ENCODE measurements at places on chromosomes 3 and 15.

DNA sequence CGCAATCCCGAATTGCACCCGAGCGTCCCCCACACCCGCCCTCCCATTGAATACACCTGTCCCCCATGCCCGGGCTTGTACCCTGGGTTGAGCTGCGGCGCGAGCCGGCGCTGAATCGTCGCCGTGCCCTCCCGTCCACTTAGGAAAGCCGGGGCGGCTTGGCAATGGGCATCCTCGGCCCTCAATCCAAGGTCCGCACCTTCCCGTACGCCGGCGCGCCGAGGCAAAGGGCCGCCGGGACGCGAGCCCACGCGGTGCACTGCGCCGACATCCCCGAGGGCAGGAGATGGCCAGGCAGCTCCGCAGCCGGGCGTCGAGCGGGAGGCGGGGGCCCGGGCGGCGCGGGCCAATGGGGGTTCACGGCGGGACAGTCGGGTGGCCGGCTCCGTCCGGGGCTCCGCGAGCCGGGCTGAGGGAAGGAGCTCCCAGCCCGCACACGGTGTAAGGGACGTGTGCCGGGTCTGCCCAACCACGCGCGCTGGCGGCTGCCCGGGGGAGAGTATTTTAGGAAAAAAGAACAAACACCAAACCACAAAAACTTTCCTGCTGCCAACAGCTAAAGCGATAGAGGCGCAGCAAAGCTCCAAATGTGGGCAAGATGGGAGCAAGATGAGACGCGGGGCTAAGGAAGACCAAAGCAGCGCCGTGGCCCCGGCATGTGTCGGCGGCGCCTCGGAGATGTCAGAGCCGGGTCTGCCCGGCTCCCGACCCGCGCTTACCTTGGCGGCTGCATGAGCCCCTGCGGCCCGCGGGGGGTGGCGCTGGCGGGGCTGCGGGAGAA, 621 bp downstream of the RGMA start:
- no peak for DNase-seq

GRCh38 chr3:161879470-161879869, 382.9 kb downstream of the OTOL1 start:
- no peak for DNase-seq

- DNase-seq: no peak
These were observed 47.5 kb downstream of the ALDH1L1 start for GRCh38 chr3:126132751-126133511.

- DNase-seq: peak; percentile 19
These were observed 45.0 kb downstream of the ESYT3 start for GRCh38 chr3:138479438-138479863.

DNA sequence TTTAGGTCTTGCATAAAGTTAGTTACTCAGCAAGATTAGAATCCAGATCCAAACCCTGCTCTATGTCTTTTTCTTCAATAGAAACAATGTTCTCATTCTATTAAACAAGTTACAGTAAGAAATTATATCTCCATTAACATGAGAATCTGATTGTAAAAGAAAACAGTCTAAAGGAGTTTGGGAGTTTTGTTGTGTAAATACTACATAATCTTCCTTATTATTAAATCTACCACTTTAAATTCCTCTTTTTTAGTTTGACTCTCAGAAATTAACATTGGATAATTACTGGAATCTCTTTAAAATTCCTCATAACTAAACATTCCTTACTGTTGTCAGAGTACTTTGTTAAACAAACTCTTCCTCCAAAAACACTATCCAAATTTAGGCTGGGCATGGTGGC, 1.7 kb upstream of the GOLIM4 start:
- no peak for DNase-seq

DNA sequence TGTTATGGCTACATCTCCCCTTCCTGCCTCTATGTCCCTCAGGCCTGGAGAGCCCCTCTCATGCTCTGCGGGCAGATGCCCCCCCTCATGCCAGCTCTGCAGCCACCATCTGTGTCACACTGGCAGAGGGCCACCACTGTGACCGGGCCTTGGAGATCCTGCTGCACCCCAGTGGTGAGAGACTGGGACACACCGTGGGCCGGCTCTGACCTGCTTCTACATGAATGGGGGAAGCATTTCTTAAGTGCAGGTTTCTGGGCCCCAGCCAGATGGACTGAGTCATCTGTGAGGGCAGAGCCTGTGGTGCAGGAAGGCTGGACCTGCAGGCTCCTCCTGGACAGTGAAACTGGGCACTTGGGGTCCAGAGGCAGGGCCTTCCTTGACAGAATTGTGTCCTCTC, 4.8 kb downstream of the VWA5B2 start:
- DNase-seq: no peak

GRCh38 chr15:63815796-63816533, 17.8 kb downstream of the HERC1 start:
- DNase-seq: no peak

DNA sequence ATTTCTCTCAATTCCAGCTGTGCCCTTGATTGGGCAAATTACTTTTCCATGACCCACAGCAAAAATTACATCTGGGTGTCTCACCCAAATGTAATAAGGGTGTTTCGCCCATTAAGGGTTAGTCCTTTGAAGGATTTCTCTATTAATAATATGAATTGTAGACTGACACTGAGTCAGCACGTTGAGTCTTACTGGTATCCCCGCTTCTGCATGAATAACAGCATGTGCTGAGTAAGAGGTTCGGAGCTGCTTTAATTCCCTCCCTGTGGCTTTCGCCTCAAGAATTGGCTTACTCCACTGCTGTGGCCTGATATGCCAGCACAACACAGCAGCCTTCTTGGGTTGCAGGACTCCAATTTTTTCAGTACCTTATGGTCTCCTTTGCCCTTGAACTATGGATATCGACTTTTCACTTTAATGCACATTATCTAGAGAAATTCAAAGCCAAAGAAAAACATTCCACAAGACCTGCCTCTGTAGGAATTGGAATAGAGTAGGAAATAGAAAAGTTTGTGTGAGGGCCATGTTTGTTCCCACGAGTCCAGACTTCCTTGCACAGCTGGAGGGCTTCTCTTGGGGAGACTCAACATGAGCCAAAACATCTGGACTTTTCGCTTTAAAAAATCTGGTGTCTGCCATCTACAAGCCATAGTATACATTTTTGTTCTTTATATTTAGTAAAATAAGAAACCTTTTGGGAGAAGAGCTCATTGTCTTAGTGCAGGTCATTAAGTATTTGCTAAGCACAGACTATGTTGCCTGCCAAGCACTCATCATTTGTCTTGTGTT, 20.7 kb upstream of the ERC2 start:
- no peak for DNase-seq

DNA sequence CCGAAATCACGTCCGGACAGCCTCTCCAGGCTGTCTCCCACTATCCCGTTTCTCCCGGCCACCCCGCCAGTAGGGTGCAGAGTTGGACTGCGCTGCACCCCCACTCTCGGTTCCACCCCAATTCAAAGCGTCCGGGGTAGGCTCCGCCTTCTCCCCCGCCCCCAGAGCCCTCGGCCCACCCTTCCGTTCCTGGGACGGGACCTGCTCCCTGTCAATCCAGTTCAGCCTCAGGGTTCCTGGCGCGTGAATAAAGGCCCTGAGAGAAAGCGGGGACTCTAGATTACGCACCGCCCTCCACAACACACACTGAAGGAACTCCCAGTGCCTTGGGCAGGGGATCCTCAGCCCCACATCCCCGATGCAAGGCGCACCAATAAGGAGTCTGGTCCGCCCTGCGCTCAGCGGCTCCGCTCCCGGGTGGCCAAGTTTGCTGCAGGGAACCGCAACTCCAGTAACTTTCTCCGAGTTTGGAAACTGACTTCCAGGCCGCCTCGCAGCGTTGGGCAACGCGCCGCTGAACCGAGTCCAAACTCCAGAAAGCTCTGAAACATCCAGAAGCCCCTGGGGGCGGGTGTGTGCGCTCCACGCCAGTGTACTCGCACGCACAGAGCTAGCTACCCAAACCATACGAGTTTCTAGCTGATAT, 1.9 kb downstream of the ADAMTS9 start:
- no peak for DNase-seq

DNA sequence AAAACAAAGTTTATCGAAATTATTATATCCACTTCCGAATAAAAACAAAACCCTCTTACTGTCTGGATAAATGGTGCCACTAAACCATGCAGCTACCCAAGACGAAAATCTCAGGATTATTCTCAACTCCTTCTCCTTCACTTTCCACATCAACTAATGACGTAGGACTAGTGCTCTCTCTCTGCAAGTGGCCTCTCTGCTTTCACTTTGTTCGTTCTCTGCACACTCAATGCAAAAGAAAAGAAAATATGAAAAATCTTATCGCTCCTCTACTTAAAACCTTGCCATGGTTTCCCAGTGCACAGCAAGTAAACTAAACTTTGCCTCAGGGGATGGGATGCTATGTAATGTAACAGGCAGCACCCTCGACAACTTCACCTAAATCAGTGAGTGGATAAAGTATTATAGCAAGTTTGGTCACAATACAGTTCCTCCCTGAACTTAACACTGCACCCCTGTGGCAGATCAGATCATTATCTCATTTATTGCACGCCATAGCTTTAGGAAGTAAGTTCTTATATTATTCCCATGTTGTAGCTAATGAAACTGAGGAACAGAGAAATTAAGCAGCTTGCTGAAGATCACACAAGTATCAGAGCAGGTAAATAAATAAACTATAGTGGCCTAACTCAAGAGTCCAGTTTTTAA, 262.7 kb upstream of the GADL1 start:
- no peak for DNase-seq

- DNase-seq: peak; percentile 69
These were observed 127.9 kb downstream of the ST8SIA2 start for GRCh38 chr15:92521624-92522008.

DNA sequence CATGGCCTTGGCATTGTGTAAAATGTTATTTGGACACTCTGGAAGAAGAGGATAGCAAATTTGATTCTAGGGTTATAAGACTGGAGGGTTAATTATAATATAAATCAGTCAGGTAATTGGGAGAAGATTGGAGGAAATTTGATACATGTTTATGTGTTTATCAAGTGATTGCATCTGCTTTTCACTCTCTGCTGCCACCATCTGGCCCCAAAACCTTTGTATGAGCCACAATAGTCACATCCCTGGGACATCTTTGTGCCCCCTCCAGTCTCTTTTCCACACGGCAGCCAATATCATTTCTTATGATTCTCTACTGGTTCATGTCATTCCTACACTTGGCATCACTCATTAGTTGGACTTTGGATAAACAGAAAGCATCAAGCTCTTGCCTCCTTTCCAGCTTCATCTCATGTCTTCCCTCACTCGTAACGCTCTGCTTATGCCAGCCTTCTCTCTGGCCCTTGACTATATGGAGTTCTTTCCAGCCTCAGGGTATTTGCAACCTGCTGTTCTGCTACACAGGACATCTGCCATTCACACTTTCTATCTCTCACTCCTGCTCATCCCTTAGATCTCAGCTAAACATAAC, 602.3 kb upstream of the SUCLG2 start:
- no peak for DNase-seq

DNA sequence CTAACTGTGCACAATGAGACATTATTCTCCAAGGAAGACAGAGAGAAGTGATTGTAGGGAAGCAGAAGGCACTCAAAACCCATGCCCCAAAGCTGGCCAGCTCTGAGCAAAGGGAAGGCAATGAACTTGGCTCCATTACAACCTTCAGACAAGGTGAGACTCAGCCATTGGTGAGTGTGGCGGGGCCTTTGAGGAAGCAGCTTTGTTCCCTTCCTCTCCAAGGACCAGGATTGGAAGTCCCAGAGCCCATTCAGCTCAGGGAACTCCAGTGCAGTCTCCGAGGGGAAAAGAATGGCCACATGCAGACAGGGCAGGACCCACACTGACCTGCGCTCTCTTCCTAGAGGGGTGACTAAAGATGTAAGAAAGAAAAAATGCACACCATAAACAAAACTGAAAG, 23.1 kb downstream of the HEG1 start:
- no peak for DNase-seq

DNA sequence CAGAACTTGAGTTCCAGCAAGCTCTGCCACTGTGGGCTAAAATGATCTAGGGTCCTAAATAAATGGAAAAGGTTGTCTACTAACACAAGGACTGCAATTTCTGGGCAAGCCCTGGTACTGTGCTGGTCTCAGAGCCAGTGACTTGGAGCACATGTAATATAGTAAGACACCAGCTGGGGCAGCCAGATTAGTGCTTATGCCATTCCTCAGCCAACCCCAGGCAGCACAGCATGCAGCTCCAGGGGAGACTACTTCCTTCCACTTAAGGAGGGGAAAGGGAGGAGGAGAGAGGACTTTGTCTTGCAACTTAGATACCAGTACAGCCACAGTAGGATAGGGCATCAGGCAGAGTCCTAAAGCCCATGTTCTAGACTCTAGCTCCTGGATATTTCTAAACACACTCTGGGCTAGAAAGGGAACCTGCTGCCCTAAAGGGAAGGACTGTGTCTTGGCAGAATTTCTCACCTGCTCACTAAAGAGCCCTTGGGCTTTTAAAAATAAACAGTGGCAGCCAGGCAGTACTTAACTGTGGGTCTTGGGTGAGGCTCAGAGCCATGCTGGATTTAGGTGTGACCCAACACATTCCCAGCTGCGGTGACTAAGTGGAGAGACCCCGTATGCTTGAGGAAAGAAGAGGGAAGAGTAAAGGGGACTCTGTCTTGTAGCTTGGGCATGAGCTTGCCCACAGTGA, 223.7 kb upstream of the BCHE start:
- no peak for DNase-seq

DNA sequence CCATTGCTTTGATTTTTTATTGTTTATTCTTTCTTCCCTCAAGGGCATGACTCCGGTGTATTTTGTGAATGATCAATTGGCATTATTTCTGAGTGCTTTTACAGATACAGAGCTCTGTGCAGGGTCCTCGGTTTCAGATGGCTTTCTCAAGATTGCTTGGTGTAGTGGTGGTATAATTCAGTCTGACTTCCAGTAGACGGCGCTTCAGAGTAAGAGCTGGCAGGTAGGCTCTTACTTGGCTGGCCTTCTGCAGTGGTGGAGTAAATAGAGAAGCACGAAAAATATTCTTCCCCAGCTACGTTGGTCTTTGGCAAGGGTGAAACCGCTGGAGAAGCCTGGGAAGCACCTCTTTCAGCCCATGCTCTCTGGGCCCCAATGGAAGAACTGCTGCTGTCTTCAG, 723.0 kb upstream of the BCHE start:
- no peak for DNase-seq

GRCh38 chr15:78146425-78147154, 2.6 kb upstream of the IDH3A start:
- no peak for DNase-seq

GRCh38 chr3:186540835-186541226, 3.3 kb downstream of the CRYGS start:
- DNase-seq: no peak

GRCh38 chr3:158768881-158769543, 32.8 kb upstream of the MFSD1 start:
- DNase-seq: no peak

GRCh38 chr3:63863150-63864007, at the start of the genes ATXN7 and THOC7:
ATXN7 (plus strand) TSS chr3:63863867; CDS start chr3:63912599, 48,732 bp downstream.
THOC7 (minus strand) TSS chr3:63863805; CDS start chr3:63863790, 15 bp downstream.
- DNase-seq: peak; percentile 13

DNA sequence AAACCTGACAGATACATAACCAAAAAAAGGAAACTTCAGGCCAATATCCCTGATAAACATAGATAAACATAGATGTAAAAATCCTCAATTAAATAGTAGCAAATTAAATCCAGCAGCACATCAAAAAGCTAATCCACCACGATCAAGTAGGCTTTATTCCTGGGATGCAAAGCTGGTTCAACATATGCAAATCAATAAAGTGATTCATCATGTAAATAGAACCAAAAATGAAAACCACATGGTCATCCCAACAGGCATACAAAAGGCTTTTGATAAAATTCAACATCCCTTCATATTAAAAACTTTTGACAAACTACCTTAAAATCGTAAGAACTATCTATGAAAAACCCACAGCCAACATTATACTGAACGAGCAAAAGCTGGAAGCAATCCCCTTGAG, 882.2 kb downstream of the NTRK3 start:
- DNase-seq: no peak

- no peak for DNase-seq
These were observed 65.1 kb upstream of the TSC22D2 start for GRCh38 chr3:150342896-150343467.

- DNase-seq: no peak
These were observed 147.0 kb downstream of the NECTIN3 start for GRCh38 chr3:111218615-111219014.

Data from NCI-H1092 (cell line).